Liver (tissue), 10 donors: ENCODE measurements at places on chromosomes 11 and 22. TPM values are rescaled to one million over a fixed set of nuclear protein-coding genes. Genes with fewer than 3 reads are reported as not detected.
A peak's percentile ranks its signal among the peaks of the same experiment; 100 is the strongest.

DNA sequence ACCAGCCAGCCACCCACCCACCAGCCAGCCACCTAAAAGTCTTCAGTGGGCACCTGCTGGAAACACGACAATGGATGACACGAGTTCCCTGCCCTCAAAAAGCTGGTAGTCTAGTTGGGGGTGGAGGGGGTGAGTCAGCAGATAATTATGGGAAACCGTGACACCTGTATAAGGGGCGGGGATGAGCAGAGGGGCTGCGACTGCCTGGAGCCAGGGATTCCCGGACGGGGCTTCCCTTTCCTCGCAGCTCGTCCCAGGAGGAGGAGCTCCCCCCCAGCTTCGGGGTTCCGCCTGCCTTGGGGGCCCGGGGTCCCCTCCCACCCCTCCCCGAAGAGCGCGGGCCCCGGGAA is 2.3 kb upstream of the RTN4RL2 start:
- H3K36me3 ChIP-seq = no peaks in the 10 kb centered on the region
- peak overlapping the region; percentile 83 for H3K27ac ChIP-seq
- no peak overlapping the region for H3K4me3 ChIP-seq
- H3K4me1 ChIP-seq = peaks cover 23% of the 10 kb centered on the region
- DNase-seq = no peak

DNA sequence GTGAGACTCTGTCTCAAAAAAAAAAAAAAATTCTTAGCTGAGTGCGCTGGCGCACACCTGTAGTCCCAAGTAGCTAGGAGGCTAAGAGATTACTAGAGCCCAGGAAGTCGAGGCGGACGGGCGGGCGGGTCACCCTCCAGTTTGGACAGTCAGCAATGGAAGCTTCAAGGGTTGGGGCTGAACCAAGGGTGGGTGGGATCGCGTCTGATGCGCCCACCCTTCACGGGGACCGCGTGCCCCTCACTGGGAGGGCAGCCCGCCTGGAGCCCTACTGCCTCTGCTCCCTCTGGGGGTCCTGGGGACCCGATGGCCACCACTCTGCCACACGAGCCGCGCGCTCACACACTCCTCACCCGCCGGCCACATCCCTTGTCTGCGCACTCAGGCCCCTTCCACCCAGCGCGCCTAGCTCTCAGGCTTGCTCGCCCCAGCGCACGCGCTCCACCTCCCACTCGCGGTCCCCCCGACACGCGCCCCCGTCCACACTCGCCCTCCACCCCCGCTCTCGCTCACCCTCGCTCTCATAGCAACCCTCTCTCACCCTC is 494 bp downstream of the CHID1 start:
- no peaks in the 10 kb centered on the region for H3K36me3 ChIP-seq
- peak overlapping the region; percentile 63 for H3K27ac ChIP-seq
- peaks cover 46% of the 10 kb centered on the region for H3K4me1 ChIP-seq

DNA sequence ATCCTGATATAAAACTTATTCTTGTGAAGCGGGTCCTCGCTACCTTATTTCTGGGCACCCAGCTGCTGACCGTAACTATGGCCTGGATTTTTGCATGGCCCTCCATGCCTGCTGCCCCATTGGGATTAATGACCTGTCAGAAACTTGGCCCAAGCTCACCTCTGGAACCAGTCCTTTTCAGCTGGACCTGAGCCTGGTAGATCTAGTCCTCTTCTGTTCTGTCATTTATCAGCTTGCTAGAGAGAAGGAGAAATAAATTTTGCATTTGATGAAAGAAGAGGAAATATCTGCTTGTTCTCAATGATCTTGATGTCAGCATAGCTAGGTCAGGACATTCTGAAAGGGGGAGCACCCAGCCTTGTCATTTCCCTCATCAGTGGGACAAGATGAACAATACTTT is 387.8 kb upstream of the LARGE1 start:
- DNase-seq = no peak
- no peaks in the 10 kb centered on the region for H3K36me3 ChIP-seq
- no peaks in the 10 kb centered on the region for H3K4me1 ChIP-seq

GRCh38 chr11:76637491-76638269 is 32.9 kb downstream of the LRRC32 start:
- H3K27me3 ChIP-seq = no peaks in the 10 kb centered on the region
- DNase-seq = peak; percentile 35
- no peaks in the 10 kb centered on the region for H3K36me3 ChIP-seq
- no peaks in the 10 kb centered on the region for H3K4me1 ChIP-seq
- H3K4me3 ChIP-seq = no peak overlapping the region
- H3K27ac ChIP-seq = no peak overlapping the region

GRCh38 chr11:34331736-34332135 is 26.1 kb downstream of the ABTB2 start:
- peaks cover 3% of the 10 kb centered on the region for H3K4me1 ChIP-seq
- DNase-seq = no peak
- H3K27ac ChIP-seq = no peak overlapping the region
- H3K36me3 ChIP-seq = no peaks in the 10 kb centered on the region
- no peak overlapping the region for H3K4me3 ChIP-seq

DNA sequence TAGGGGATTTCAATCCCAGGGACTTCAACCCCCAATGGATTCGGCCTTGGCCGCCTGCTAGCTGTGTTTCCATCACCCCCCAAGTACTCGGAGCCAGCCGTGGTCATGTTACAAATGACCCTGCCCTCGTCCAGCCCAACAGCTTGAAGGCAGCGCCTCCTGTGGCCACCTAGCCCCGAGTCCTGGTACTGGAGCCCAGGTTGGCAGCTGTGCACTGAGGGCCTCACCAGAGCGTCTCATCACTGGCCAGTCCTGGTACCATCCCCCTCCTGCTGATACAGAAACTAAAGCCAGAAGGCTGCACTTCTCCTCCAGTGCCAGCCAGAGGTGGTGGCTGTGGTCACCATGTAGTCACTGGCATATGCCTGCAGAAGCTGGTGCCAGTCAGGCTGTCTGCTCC is 44.9 kb upstream of the FADD start:
- DNase-seq = no peak
- no peak overlapping the region for H3K4me3 ChIP-seq
- H3K36me3 ChIP-seq = peaks cover 4% of the 10 kb centered on the region
- H3K27ac ChIP-seq = no peak overlapping the region

DNA sequence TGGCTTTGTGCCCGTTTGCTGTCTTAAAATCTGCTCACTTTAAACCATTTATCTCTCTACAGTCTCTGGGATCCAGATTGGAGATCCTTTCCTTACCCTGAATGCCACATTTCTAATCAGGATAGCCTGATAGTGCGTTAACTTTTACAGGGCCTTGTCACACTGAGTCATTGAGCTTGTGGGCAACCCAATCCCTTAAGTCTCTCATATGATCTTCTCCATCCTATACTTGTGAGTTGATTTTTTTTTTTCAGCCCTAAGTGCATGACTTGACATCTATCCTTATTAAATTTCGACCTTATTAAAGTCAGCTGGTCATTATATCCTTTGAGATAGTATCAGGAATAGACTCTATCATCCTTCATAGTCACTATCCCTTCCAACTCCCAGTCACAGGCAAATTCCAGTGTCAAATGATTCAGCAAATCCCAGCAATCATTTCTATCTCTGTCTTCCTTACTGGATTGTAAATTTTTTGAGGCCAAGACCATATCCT is 57.7 kb downstream of the TEAD1 start:
- H3K36me3 ChIP-seq = no peaks in the 10 kb centered on the region
- no peaks in the 10 kb centered on the region for H3K4me1 ChIP-seq
- H3K4me3 ChIP-seq = no peak overlapping the region
- H3K27me3 ChIP-seq = no peaks in the 10 kb centered on the region

DNA sequence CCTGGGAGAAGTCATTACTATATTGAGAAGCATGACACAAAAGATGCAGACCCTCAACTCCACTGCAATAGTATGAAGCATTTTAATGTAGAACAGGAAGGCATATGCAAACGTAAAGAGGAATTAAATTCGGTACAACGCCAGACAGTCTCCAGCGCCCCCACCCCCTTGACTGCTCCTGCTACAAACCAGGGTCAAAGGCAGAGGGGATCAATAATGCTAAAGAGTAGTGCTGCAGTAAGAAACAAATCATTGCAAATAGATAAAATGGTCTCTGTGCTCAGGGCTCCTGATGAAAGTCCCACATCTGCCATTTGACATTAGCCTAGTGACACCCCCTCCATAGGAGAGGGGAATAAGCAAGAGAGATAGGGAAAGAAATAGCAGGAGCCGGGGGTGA is 164.9 kb upstream of the BLID start:
- no peak overlapping the region for H3K4me3 ChIP-seq
- DNase-seq = no peak
- no peaks in the 10 kb centered on the region for H3K27me3 ChIP-seq
- no peak overlapping the region for H3K27ac ChIP-seq

DNA sequence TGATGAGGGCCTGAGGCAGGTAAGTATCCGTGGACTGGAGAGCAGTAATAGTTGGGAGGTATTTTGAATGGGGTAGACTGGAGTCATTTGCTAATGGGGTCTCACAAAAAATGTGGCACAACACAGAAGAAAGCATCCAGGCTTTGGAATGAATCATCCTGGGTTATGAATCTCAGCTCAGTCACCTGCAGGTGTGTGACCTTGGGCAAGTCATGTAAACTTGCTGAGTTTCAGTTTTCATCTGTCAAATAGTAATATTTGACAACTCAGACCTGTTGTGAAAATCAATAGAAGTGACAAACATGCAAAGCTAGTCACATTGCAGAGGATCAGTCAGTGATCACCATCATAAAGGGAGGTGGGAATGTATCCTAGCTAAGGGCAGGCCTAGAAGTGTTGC is 232.0 kb upstream of the TENM4 start:
- H3K4me3 ChIP-seq = no peak overlapping the region
- H3K27ac ChIP-seq = no peak overlapping the region
- no peaks in the 10 kb centered on the region for H3K4me1 ChIP-seq
- no peaks in the 10 kb centered on the region for H3K27me3 ChIP-seq

DNA sequence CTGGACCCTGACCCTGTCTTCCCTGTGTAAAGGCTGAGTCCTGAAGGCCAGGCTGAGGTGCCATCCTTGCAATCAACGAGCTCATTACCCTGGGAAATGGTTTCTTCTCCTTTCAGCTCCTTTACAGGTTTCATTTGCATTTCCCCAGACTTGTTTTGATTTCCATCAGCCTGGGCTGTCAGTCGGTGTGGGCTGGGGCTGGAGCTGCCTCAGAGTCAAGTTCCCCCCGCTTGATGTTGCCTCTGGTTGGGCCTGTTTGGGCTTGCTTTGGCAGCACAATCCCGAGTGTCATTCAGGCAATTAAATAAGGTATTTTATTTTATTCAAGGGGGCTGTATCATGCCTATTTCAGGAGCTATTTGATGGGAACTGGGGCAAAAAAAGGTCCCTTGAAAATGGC is 424.9 kb downstream of the INSC start:
- H3K27ac ChIP-seq = no peak overlapping the region
- no peaks in the 10 kb centered on the region for H3K4me1 ChIP-seq
- no peaks in the 10 kb centered on the region for H3K36me3 ChIP-seq
- no peak for DNase-seq
- no peaks in the 10 kb centered on the region for H3K27me3 ChIP-seq

DNA sequence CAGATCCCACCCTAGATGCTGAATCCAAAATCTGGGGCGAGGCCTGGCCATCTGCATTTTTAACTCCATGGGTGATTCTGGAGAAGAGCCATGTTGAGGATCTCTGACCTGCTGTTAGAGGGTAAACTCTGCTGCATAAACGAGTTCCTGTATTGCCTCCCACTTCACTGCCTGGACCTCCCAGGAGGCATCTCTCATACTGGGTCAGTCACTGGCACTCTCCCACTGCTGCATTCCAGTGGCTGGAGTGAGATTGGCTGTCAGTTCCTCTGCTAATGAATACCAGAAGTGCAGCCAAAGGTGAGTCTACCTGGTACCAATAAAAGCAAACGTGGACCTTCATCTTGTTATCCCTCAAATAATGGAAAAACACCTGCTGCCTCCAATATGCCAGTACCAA is 10.3 kb downstream of the POLDIP3 start:
- DNase-seq = no peak
- peaks cover 8% of the 10 kb centered on the region for H3K4me1 ChIP-seq
- no peak overlapping the region for H3K4me3 ChIP-seq

DNA sequence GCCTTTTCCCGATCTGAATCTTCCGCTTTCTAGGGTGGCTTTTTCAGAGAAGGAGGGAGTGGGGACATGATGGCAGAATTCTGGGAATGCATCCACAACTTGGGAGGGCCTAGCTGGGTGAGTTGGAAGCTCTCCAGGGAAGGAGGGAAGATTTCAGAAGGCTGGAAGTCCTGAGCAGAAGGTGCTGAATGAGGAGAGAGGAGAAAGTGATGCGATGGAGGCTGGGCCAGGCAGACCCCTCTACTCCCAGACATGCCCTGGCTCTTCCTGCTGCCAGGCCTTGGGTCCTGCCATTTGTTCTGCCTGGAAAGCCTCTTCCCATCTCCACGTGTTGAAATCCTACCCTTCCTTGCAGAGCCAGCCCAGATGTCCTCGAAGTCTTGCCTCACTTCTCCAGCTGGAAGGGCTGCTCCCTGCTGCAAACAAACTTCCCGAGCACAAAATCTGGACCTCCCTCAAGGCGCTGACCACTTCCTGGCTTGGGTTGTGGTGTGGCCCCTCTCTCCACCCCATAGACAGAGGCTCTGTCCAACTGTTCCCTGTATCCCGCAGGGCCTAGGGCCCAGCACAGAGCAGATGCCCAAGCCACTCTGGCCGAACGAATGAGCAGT is 16.8 kb downstream of the LRRC32 start:
- H3K4me1 ChIP-seq = no peaks in the 10 kb centered on the region
- H3K36me3 ChIP-seq = no peaks in the 10 kb centered on the region
- no peaks in the 10 kb centered on the region for H3K27me3 ChIP-seq
- no peak for DNase-seq
- H3K27ac ChIP-seq = peak overlapping the region; percentile 64

DNA sequence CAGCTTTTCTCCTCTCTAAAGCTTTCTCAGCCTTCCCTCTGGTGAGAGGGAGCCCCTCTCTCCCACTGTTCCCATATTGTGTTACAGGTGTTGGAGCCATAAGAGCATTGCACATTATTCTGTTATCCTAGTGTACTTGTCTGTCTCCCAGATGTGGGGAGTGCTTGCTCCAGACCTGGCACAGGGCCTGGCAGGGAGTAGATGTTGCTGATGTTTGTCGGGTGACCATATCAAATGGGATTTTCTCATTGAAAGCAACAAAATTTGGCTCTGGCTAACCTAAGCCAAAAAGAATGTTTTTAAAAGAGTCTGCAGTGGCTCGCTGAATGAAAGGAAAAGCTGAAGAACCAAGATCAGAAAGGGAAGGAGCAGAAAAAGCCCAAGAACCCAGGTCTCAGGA is 41.1 kb downstream of the CYB5R2 start:
- DNase-seq = no peak
- H3K4me3 ChIP-seq = no peak overlapping the region
- H3K27me3 ChIP-seq = no peaks in the 10 kb centered on the region
- no peaks in the 10 kb centered on the region for H3K4me1 ChIP-seq

GRCh38 chr11:71986131-71986530 is 12.6 kb upstream of the IL18BP start:
- H3K4me3 ChIP-seq = no peak overlapping the region
- H3K27me3 ChIP-seq = no peaks in the 10 kb centered on the region
- H3K27ac ChIP-seq = no peak overlapping the region
- peaks cover 3% of the 10 kb centered on the region for H3K36me3 ChIP-seq
- H3K4me1 ChIP-seq = no peaks in the 10 kb centered on the region

DNA sequence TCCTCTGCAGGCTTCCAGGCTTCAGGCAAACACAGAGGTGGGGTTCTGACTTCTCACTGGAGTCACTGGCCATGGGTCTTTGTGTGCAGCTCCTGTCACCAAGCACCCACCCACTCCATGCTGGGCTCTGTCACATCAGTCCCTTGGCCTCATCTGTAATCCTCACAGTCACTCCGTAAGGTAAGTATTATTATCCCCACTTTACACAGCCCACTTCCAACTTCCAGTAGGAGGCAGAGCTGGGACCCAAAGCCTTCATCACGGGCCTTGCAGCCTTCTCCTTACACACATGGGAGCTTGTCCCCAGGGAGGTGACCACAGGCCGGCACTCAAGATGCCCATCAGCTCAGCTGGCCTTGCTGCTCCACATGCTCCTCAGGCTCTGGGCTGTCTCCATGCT is 266.7 kb upstream of the B3GAT1 start:
- H3K4me3 ChIP-seq = no peak overlapping the region
- no peak overlapping the region for H3K27ac ChIP-seq
- no peaks in the 10 kb centered on the region for H3K27me3 ChIP-seq
- no peaks in the 10 kb centered on the region for H3K4me1 ChIP-seq

Gene PIK3IP1
- polyA plus RNA-seq = 3.1 TPM

Gene RIBC2
- polyA plus RNA-seq = not detected
